Choroid plexus epithelial cell (primary cell): ENCODE measurements at places on chromosomes 5 and 9.

DNA sequence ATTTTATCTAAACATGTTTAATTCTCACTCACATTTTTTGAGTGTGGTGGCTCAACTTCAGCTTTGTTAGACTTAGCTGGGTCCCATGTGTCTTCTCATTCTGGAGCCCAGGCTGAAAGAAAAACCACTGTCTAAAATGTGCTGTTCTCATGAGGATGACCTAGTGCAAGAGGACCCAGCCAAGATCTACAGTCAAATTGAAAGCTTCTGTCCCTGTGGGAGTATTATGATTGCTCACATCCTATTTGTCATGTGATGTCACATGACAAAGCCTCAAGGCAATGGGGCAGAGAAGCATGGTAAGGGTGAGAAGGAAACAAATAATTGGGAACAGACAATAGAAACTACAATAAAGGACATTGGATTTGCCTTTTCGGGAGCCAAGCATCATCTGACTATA is 113.4 kb upstream of the ASTN2 start:
- no peak for DNase-seq

DNA sequence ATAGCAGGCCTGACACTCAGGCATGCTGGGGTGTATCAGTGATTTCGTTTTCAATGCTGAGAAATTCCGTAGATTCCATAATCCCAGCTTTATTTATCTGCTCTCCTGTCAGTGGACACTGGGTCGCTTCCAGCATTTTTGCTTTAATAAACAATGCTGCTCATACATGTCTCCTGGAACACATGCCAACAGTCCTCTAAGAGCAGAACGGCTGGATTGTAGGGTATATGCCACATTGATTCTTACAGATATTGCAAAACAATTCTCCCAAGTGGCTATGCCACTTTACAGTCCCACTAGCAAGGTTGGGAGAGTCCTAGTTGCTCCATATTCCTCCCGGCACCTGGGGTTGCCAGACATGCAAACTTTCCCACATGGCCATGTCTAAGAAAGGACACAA is 81.9 kb downstream of the RAPGEF1 start:
- peak; percentile 83 for DNase-seq

- no peak for DNase-seq
Observed at GRCh38 chr5:72402381-72402890, 82.3 kb downstream of the PTCD2 start.

DNA sequence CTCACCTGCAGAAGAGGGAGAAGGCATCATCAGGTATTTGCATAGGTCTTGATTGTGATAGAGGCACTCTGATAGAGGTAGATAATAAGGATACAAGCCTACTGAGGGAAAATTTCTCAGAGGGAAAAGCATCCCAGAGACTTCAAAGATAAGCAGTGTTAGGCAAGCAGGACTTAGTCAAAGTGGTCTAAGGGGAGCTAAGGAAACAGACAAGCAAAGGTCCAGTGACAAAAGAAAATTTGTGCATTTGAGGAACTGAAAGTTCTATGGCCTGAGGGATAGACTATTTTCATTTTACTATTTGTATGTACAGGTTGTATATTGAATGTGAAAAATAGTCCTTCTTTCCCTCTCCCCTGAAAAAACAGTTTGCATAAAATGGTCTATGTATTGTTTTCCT is 27.4 kb downstream of the OXCT1 start:
- DNase-seq = no peak

GRCh38 chr5:95440825-95441224 is 49.7 kb downstream of the FAM81B start:
- no peak for DNase-seq

GRCh38 chr9:119160551-119160950 is 208.7 kb downstream of the BRINP1 start:
- DNase-seq = no peak

DNA sequence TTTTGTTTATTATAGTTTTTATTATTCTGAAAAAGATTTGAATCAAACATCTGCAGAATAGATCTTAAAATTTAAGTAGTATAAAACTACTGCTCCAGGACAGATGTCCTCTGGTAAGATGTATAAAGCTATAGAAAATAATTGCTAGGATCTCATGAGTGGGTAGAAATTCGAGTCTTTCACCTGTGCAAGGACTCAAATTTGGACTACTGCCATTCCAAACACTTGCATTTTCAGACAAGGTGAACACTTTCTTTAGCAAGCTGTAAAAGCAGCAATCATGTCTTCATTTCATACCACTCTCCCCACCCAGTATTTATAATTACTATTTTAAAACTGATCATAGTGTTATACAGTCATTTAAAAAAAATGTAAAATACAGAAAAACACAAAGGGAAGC is 20.7 kb downstream of the SKP2 start:
- DNase-seq = no peak

DNA sequence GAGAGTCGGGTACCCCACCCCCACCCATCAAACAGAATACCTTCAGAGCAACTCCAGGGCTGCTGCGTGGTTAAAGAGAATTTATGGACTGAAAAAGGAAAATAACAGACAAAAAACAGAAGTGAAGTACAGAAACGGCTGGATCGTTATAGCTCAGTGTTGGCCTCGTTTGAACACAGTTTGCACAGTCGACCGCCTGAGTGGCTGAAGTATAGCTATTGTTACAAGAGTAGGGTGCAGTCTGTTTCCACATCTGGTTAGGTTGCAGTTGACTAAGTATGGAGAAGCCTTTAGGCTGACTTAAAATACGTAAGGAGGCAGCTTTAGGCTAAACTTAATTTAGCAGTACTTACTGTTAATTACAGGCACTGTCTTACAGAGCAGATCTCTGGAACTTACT is 121.2 kb downstream of the GCNT1 start:
- no peak for DNase-seq

- DNase-seq = no peak
Observed at GRCh38 chr9:23821375-23822181, 4.5 kb downstream of the ELAVL2 start.

DNA sequence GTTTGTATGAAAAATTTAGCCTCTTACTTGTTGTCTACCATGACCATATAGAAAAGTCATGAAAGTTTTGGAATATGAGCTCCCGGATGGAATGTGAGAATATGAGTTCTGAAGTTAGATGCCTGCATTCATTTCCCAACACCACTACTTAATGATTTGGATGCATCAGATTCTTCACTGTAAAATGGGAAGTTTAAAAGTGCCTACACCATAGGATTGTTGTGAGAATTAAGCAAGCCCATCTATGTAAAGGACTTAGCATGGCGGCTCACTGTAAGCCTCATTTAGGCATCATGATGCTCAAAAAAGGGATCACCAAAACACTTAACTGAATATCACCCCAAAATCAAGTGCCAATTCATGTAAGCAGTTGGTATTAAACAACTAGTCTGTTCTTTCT is 177.3 kb downstream of the RAB3C start:
- DNase-seq = no peak

DNA sequence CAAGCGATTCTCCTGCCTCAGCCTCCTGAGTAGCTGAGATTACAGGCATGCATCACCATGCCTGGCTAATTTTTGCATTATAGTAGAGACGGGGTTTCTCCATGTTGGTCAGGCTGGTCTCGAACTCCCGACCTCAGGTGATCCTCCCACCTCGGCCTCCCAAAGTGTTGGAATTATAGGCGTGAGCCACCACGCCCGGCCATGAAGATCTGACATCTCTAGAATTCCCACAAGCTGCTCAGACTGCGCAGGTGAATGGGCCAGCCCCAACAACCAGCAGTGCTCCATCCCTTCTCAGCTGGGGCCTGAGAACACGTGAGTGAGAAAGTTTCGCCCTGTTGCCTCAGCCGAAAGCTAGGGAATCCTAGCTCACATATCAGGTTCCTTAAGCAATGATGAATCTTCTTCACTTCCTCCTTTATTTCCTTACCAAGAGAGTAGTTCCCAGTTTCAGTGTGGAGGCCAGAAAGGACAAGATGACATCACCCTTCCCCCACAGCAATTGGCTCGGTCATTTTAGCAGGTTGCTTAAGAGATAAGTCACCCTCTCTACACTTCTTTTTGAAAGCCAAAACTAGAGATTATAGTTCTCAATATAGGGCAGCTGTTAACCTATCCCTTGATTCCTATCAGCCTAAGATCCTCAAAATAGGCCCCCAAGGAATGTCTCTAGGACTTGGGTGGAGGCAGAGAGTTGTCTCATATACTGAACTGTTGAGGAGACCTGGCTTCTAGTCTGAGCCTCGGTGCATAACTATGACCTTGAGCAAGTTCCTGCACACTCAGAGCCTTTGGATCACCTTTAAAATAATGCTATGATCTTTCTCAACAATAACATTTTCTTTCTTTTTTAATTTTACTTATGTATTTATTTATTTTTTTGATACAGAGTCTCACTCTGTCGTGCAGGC is 23.9 kb upstream of the PPP2CA start:
- peak; percentile 71 for DNase-seq

DNA sequence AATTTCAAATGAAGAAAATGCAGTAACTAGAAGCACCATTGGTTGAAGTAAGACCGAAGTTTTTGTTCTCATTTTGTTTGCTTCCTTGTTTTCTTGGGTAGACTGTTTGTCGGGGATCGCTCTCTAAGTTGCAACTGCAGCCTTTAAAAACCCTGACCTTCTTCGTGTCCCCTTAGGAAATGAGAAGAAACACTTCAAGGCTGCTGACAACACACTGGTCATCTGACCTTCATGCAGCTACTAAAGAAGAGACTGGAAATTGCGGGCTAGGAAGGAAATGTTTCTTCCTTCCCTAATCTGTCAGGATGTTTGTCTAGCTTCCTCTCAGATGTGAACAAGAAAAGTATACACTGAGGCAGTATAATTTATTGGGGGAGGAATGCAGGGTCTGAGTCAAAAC is 50.7 kb upstream of the CHSY3 start:
- no peak for DNase-seq

DNA sequence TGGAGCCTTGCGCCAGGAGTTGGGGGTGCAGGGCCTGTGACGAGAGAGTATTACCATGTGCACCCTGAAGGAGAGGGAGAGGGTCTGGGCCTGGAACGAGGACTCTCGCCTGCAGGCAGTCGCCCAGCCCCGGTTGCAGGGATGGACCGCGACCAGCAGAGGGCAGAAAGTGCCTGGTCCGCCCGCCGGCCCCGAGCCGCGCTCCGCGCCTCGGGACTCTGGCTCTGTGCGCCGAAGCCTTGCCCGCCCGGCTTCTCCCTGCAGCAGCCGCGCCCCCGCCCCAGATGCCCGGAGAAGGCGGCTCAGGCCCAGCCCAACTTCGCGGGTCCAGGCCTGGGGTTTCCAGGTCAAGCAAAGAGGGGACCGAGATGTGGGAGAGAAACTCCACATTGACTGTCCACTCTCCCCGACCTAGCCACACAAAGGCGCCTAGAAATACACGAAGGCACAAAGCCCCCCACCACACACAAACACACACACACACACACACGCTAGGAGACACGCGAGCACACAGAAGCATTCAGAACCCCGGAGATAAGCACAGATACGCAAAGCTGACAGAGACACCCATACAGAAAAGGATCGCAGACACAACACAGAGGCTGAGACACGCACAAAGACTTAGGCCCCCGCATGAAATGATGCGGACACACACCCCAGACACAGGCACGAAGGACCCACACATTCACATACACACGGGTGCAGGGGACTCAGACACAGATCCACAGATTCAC is 2.0 kb upstream of the LMX1B start:
- peak; percentile 72 for DNase-seq

DNA sequence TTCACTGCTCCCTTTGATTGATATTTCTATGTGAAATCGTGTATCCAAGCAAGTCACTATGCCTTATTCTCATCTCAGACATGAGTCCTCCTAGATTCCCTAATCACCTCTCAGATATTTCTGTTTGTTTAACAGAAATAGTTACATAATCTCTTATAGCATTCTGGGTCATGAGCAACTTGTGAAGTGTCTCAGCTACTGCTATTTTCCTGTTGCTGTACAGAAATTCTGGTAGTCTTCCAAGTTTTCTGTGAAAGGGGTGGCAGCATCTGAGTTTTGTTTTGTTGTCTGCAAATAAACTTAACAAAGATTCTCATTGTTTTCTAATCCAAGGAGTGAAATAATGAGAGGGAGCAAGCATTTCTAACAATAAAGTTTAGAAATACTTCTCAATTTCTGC is 256.9 kb upstream of the ST8SIA4 start:
- peak; percentile 1 for DNase-seq

DNA sequence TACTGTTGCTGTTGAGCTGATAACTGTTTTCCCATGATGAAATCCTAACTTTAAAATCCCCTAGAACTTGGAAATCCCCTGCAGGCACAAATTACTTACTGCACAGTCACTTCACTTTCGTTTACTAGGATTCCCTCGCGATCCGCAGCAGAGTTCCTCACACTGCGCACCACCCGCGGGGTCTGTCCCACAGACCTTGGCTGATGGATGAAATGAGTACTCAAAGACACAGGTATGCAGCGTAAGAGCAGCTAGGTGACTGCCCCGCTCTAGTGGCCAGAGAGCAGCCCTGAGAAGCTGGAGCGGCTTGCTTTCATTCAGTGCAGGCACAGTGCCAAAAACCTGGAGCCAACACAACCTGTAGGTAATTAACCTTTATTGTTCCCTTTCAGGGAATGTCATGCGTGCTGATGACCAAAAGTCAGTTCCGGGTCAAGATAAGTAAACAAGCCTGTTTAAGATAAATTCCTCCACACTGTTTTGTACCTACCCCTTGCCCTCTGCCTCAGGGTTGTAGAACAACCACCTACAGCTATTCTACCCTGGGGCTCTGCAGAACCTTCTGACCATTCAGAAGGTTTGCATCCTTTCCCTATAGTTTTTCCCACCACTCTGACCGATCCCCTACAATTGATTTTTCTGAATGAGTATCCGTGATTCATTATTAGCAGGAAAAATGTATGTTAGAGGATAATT is 191.2 kb downstream of the CDH9 start:
- DNase-seq = peak; percentile 70
